ENCODE measurements at places on chromosomes 12 and 14. TPM values are rescaled to one million over a fixed set of nuclear protein-coding genes. Genes with fewer than 3 reads are reported as not detected.

DNA sequence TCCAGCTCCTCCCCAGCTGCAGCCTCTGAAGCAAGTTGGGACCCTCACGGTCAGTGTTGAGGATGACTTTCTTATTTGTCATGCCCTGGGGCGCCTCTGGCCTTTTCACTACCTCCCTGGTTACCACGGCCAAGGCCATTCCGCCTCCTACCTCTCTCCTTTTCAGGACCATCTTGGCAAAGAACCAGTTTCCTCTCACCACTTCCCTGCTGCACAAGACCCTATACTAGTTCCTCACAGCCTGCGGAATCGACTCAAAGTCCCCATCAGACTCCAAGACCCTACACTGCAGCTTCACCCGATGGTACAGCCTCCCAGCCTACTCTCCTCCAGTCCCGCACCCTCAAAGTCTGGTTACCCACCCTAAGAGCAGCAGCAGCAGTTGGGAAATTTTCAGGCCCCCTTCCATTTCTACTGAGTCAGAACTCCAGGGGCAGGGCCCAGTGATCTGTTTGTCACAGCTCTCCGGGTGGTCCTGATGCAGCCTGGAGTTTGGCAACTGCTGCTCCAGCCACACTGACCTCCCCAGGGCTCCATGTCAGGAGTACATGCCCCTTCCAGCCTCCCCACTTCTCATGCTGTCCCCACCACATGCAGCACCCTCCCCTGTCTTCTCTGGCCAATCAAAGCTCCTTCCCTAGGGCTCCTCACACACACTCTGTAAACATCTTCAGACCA, 5.4 kb downstream of the VWF start:
- no peak for DNase-seq

GRCh38 chr12:55652352-55652751, 15.7 kb downstream of the OR10P1 start:
- DNase-seq, result peak; percentile 30

GRCh38 chr12:106109168-106109910, 29.4 kb downstream of the NUAK1 start:
- no peak for DNase-seq

DNA sequence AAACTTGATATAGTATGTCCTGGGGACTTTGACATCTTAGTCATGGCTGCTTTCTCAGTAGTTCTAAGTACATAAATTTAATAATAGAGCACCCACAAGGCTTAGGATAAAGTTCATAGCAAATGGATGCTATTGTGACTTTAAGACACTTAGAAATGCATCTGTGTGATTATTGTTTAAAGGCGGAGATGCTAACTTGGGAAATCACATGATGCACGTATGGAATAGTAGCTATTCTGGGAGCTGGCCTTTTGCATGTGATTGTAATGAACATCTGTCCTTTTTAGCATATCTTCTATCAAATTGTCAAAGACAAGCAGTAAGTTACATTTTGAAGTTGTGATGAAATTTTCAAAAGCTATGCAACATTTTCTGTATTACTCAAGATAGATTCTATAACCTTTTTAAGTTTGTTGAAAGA, 46.7 kb upstream of the ATP2A2 start:
- no peak for DNase-seq

GRCh38 chr14:88026890-88027289, 22.0 kb downstream of the GPR65 start:
- DNase-seq, result no peak

DNA sequence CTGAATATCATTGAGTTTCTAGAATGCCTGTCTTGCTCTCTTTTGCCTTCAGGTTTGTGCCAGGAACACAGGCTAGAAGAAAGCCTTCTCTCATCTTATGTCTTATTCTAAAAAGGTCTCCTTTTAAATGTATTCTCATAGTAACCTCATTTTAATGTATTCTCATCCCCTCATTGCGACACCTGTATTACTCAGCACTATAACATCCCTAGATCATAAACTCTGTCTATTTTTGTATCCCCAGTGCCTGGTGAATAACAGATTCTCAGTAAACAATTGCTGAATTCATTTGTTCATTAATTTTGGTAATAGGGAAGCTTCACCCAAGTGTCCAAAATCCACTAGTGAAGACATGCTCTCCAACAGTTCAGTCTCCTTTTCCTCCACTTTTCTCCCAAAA, 8.8 kb upstream of the LRRK2 start:
- no peak for DNase-seq

DNA sequence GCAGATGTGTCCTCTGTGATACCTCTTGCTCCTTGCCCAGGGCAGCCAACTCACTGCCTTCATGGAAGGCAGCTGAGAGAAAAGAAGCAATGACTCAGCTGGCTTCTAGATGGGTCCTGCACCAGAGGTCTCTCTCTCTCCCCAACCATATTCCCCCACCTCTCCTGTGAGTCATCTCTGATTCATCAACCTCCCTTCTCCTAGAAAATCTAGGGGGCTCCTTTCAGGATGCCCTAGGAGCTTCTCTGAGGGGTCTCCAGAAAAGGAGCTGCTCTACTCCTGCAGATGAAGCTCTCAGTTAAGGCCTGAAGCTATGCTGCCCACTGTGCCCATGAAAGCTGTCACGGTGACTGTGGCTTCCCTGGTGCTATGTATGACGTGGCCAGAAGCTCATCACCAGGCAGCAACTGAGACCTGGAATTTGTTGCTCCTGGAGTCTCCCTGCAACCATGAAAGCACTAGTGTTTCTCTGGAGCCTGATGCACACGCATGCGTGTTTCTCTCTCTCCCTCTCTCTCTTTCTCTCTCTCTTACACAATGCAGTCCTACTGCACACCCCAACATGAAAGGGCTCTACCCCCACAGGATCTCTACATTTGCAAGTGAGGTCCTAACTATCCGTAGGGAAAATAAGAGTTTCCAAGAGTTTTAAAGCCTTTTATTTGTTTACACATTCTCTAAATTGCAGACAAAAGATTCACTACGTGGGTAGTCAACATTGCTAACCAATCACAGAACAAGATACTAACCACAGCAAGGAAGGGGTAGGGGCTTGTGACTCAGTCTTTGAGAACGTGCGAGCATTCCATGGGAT, 285.3 kb downstream of the DPF3 start:
- DNase-seq, result no peak

- no peak for DNase-seq
Measured at GRCh38 chr14:61653507-61653906, 41.8 kb upstream of the HIF1A start.

DNA sequence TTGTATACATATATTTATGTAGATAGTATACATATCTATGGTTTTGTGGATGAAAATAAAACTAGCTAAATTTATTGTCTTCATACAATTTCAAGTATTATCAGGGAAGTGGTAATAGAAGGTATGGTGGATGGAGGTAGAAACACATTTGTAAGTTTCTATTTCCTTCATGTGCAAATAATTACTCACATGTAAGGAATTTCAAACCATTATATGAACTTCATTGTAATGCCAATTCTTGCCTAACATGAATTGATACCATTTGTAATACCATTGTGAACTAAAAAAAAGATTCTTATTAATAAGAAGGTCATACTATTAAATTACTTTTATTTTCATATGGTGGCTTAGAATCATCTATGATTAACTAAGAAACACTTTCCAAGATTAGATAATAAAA, 20.1 kb upstream of the PPFIA2 start:
- no peak for DNase-seq

- no peak for DNase-seq
Measured at GRCh38 chr14:68667313-68667791, 125.5 kb downstream of the ZFP36L1 start.

- DNase-seq, result no peak
Measured at GRCh38 chr12:5506821-5507231, 74.9 kb downstream of the NTF3 start.

DNA sequence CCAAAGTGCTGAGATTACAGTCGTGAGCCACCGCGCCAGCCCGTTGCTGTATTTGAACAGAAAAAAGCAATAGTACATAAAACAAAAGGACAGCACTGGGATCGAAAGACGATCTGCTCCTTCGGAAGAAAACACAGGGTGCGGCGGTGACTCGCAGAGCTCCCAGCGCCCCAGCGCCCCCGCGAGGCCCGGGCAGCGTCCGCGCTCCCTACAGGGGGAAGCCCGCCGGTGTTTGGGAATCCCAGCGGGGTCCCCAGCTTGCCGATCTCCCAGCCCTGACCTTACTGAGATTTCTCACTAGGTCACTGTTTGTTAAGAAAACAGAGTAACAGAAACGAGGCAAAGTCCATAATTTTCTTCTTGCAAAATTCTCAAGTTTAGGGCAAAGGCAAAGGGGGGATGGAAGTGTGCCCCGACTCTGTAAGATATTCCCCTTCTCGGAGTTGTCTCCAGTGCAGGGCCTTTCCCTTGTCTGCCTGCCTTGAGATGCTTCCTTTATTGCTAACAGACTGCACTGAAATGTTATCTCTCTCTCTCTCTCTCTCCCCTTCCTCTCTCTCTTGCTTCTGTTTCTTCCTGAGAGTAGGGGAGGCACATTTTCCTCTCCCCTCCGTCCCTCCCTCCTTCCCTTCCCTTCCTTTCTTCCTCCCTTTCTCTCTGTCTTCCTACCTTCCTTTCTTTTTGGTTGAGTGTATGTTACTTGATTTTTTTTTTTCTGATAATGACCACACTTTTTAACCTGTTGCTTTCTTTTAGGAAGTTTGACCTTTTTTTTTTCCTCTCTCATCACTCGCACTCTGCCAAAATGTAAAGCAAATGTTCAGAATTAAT, 91.9 kb downstream of the TMEM30B start:
- DNase-seq, result peak; percentile 13

GRCh38 chr12:102950107-102950949, 7.1 kb upstream of the ASCL1 start:
- no peak for DNase-seq

DNA sequence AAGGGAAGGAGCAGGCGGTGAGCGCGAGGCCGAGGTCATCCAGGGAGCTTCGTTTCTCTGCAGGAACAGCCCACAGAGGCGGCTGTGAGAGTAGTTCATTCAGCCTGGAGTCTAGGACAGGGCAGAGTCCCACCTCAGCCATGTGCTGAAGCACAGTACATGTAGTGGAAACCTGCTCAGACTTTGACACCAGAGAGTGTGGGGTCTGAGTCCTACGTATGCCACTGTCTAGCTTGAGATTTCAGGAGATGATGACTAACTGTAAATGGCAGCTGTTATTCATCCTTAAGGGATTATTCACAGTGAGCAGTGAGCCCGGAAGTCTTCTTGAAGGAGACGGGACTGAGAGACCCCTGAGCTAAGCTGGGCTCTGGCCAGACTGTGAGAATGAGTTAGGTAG, 938 bp upstream of the SLC6A13 start:
- no peak for DNase-seq

DNA sequence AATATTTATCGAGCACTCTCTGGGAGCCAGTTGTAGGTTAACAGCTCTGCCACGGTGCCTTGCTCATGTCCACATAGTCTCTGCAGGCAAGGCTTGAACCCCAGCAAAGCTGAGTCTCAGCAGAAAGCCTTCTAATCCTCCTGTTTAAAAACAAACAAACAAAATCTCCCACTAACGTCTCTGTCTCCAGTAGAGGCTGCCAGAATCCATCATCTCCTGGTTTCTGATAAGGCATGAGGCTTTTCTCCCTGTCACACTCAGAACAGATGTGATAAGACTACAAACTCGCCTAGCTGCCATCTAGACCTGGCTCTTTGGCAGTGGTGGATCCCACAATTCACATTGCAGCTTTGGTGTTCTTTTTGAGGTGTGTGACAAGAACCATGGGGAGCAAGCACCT, 813.2 kb downstream of the AACS start:
- no peak for DNase-seq

DNA sequence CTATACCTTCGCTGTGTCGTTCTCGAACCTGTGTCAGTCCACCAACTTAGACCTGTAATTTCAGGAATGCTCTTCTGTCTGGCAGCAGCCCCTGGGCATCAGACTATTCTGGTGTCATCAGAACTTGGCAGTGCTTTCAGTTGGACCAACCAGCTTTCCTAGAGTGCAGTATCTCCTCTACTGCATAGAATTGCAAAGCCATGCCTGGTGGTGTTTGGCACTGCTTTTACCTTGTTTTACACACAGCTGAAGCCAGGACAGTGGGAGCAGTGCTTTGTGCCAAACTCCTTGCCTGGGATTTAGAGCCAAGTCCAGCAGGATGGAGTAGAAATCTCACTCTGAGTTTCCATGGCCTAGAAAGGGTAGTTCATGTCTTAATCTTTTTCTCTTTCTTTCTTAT, 1.5 kb downstream of the FLVCR2 start:
- no peak for DNase-seq

Gene PTCSC3
- total RNA-seq, result not detected

Gene WNT5B
- not detected for total RNA-seq

Gene OTX2
- not detected for total RNA-seq

Gene IKZF4
- total RNA-seq, result 2.5 TPM

Gene IQSEC3
- total RNA-seq, result 4.4 TPM

Gene DACT1
- 0.38 TPM for total RNA-seq

Gene KRT71
- total RNA-seq, result not detected

Gene TMEM179
- total RNA-seq, result not detected

Gene MANSC4
- total RNA-seq, result not detected

Gene SRRM4
- not detected for total RNA-seq

Gene SYNE3
- 18.5 TPM for total RNA-seq
